SK-N-DZ (cell line): ENCODE measurements at places on chromosomes 5 and 9.

GRCh38 chr9:105330755-105331154, 86.3 kb downstream of the SLC44A1 start:
- DNase-seq: no peak

- no peak for DNase-seq
These were observed 181.6 kb upstream of the NUDT12 start for GRCh38 chr5:103744159-103744558.

- DNase-seq: no peak
These were observed 6.6 kb upstream of the ENC1 start for GRCh38 chr5:74647096-74647495.

- DNase-seq: no peak
These were observed 210.2 kb downstream of the MEF2C start for GRCh38 chr5:88672644-88673252.

DNA sequence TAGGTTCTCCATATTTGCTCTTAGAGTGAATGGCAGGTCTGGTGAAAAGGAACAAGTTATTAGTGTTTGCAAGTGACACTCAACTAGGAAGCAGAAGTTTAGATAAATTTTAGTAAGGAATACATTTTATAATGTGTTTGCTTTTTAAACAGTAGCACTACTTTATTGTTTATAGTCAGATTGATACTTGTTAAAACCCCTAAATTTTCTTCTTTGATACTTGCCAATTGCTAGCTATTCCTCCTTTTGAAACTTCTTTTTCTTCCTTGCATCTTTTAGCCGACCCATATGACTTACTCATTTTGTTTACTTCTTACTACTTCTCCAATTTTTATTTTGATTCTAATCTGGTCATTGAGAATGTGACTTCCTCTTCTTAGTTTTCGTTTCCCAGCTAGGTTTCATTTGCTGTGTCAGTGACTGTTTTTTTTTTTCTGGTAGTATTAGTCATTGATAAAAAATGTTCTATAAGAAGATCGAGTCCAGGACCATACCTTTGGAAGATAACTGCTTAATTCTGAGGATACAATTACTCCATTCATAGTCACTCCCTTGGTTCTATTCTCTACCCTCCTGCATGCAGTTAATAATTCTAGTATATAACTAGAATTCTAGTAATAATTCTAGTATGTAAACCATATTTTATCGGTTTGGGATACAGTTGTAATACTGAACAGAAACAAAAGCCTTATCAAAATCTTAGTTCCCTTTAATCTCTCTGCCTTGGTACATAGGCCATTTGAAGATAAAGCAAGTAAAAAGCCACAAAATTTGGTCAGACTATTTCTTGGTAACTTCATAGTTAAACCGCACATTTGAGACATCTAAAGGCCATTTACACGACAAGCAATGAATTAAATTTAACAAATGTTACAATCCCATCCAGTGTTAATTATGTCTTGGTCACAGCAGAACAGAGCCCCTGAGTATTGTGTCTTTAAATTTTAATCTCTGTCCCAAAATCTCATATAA, 2.8 kb upstream of the RICTOR start:
- no peak for DNase-seq

DNA sequence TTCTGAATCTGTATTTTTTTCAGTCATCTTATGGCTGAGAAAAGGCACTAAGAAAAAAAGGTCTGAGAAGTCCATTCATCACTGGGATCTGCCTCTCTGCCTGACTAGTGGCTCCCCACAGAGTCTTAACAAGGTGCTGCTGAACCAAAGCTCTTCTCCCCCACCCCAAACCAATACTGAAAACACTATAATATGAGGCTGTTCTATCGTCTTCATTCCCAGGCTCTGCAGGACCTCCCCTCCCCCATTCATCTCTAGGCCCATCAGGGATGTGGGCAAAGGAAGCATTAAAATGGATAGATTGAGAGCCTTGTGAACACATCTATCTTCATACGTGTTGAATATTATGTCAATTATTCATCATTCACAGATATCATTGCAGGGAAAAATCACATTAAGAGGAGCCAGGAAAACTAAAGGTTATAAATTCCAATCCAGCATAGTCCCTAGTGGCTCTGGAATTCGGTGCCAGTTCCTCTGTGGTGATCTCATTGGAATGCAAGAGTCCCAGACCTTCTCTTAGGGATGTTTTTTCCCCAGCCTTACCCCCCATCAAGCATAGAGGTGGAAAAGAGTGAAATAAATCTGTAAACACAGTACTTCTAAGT, 44.3 kb upstream of the GPR151 start:
- no peak for DNase-seq

DNA sequence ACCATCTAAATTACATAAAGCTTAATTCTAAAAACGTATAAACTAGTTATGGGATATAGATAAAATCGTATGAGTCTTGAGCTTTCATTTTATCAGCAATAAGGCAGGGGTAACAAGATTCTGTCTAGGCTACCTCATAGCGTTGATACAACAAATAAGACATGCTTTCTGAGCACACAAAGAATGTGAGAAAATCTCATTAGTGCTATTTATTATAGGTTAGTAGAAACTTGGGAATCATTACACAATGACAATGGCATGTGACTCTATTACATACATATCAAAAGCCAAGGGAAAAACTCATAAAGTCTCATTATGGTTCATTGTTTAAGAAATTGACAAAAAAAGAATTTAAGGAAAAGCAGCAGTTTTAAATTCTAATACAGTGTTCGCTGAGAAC, 448.6 kb downstream of the PLK2 start:
- no peak for DNase-seq

- DNase-seq: no peak
These were observed 77.5 kb upstream of the IFNE start for GRCh38 chr9:21559402-21560280.

GRCh38 chr5:60339691-60340201, 360.2 kb downstream of the DEPDC1B start:
- DNase-seq: no peak

- no peak for DNase-seq
These were observed 6.9 kb upstream of the GLIS3 start for GRCh38 chr9:4306777-4307121.

GRCh38 chr9:127943011-127943662, 5.5 kb upstream of the DPM2 start:
- no peak for DNase-seq

- no peak for DNase-seq
These were observed 111.8 kb upstream of the TLE1 start for GRCh38 chr9:81801190-81801589.

DNA sequence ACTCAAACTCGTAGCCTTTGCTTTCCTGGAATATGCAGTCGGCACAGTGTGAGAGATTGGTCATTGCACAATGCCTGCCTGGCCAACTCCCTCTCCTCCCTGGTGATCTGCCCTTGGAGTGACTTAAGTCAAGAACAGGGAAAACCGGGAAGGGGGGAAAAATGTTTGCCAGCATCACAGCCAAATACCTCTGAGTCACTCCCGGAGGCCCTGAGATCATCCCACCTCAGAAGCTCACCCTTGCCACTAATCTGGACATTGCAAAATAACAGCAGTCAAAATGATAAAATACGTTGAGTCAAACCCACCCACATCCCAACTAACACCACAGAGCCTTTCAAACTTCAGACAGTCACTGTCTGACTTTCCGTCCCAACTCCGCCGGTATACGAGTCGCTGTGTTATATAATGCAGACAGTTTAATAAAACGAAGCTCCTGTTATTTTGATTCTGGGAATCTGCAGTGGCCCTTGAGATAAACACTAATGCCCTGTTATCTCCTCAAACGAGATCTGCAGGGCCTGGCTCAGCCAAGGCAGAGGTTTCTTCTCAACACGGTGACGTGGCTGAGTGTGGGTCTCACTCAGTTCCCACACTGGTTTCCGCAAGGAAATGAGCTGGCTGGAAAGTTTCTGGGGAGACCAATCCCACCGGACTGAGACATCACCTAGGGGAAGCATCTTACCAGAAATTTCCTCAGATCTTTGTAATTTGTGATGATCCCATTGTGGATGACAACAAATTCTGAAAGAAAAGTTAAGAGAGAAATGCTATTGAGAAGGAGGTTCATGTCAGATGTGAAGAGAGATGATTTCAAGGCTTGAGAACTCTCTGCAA, 22.1 kb downstream of the GFPT2 start:
- no peak for DNase-seq

GRCh38 chr9:88742483-88742882, 207.5 kb downstream of the NXNL2 start:
- no peak for DNase-seq

GRCh38 chr9:130844044-130844451, 9.0 kb downstream of the ABL1 start:
- DNase-seq: no peak

GRCh38 chr9:18907927-18908625, 124.9 kb downstream of the SAXO1 start:
- no peak for DNase-seq

DNA sequence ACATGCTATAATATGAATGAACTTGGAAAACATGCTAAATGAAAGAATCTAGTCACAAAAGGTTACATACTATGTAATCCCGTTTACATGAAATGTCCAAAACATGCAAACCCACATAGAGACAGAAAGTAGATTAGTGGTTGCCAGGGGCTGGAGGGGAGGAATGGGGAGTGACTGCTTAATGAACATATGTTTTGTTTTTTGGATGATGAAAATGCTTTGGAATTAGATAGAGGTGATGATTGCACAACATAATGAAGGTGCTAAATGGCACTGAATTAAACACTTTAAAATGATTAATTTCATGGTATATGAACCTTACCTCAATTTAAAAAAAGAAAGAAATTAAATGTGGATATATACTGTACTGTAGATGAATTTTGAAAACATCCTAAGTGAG, 17.6 kb upstream of the NDFIP1 start:
- no peak for DNase-seq

DNA sequence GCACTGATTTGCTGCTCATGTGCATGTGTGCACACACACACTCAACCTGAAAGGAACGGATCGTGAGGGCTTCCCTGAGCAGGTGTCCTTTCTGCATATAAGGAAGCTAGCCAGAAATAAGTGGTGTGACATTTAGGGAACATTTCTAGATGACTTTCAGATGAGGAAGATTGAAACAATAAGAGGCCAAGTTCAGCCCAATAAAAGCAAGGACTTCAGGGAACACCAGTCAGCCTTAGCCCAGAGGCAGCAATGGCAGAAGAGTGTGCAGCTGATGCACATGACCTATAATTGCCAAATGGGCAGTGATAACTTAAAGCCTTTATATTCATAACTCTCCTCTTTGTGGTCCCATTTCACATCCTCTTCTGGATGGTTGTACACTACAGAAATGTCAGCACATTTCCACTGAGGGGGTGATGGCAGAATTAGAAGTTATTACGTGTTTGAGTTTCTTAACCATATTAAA, 255.5 kb downstream of the TRIM32 start:
- no peak for DNase-seq

GRCh38 chr5:173771725-173772383, 116.3 kb upstream of the CPEB4 start:
- no peak for DNase-seq

DNA sequence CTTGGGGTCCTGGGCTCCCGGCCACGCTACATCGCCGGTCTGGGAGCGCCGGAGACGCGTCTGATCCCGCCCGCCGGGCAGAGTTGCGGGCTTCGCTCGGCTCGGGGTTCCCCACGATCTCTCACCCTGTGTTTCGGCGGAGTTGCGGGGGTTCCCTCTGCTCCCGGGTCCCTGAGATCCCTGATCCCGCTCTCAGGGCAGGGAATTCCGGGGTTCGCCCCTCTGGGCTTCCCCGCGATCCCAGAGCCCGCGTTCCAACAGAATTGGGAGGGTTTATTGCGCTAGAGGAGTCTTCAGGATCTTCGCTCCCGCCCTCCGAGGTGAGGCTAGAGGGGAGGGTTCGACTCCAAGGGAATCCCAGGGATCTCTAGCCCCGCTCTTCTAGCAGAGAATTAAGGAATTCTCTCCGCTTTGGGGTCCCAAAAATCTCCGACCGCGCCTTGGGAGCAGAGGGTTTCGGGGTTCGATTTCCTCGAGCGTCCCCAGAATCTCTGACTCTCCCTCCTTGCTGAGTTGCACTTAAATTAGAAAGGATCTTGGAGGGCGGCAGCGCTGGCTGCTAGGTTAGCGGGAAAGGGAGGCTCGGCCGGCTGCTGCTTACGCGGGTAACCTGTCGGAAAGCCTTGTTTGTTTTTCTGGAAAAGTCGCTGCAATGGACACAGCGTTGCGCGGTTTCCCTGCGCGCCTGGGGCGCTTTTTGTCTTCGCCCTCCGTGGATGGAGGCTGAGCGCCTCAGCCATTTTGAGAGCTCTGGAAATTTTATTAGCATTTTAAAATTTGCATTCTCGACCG, 1.3 kb downstream of the DMRT1 start:
- DNase-seq: no peak

- DNase-seq: no peak
These were observed 164.3 kb downstream of the AGTPBP1 start for GRCh38 chr9:85577353-85577952.

DNA sequence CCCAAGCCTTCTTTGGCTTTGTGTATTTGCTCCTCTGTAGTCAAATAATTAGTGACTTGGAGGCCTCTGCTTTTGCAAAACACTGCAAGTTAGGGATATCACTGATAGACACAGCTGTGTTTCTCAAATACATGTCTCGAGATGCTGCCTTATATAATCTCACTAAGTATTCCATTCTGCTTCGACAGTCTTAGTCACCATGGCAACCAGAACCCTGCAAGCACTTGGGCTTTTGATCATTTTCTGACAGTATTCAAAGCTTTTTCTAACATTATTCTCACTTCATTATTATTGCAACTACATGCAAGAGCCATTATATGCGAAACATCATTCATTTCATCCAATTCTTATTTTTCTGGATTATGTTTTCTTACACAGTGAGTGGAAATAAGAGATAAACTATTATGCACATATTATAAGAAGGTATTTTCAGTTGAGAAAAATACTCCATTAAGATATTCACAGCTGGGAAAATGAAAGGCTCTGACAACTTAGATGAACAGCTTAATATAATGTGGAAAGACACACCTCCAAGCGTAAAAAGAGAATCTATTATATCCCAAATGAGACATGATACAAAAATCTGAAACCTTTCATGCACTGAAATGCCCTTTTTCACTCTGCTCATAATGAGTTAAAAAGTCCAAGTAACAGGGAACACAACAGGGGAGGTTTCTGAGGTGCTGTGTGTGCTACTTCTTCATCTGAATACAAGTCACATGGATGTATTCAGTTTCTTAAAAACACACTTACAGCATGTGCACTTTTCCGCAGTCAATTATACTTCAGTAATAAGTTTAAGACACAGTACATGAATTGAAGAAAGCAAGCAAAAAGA, 93.9 kb downstream of the SCAI start:
- DNase-seq: no peak

DNA sequence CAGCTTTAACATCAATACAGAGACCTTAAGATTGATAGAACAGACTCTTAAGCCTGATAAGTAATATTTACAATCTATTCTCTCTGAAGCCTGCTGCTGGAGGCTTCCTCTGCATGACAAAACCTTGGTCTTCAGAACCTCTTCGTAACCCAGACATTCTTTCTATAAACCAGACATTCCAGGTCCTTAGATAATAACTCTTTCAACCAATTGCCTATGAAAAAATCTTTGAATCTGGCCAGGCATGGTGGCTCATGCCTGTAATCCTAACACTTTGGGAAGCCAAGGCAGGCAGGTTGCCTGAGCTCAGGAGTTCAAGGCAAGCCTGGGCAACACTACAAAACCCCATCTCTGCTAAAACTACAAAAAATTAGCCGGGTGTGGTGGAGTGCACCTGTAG, 327.8 kb downstream of the ENC1 start:
- DNase-seq: no peak

GRCh38 chr9:94819161-94819687, 92.7 kb downstream of the AOPEP start:
- DNase-seq: peak; percentile 38
